Activated CD8-positive, alpha-beta T cell treated with anti-CD3 and anti-CD28 coated beads, Interleukin-2, amount 10 ng/mL, durations not matched to agents 7 days and 5 days (primary cell): ENCODE measurements at places on chromosomes 16 and 17.

DNA sequence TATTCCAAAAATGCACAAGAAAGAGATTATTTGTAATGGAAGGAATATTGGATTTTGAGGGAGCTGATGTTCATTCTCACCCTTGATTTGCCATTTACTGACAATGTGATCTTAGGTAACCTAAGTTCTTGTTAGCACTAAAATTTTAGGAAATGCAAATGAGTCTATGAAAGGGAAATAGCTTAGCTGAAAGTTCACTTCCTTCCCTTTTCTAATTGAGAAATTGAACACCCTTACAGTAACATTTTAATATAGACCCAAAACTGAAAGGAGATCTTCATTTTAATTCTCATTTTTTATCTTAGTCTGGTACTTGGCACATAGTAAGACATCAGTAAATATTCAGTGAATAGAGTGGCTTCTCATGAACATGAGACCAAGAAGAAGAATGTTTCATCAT lies 10.9 kb upstream of the WSB1 start:
- H3K27ac ChIP-seq, result no peak overlapping the region
- H3K27me3 ChIP-seq, result peaks cover 7% of the 10 kb centered on the region
- no peak overlapping the region for H3K4me3 ChIP-seq
- no peaks in the 10 kb centered on the region for H3K36me3 ChIP-seq
- H3K4me1 ChIP-seq, result peaks cover 4% of the 10 kb centered on the region
- no peak for DNase-seq

GRCh38 chr17:38463451-38463858 lies 35.2 kb downstream of the ARHGAP23 start:
- no peaks in the 10 kb centered on the region for H3K4me1 ChIP-seq
- peaks cover 3% of the 10 kb centered on the region for H3K27me3 ChIP-seq
- H3K4me3 ChIP-seq, result no peak overlapping the region
- DNase-seq, result no peak

DNA sequence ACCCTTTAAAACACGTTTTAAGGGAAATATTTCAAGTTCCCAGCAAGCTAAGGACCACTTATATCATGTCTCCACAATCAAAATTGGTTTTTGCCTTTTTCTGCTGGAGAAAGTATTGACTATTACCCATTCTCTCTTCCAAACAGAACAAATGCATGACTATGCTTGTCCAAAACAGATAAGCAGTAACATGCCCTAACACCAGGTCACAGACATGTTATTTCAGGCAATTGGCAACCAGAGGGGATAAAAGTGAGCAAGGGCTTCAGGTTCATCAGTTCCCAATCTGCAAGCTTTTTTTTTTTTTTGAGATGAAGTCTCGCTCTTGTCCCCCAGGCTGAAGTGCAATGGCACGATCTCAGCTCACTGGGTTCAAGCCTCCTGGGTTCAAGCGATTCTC lies 15.0 kb downstream of the SKA2 start:
- H3K27me3 ChIP-seq, result no peaks in the 10 kb centered on the region
- H3K36me3 ChIP-seq, result peaks cover 19% of the 10 kb centered on the region
- peaks cover 2% of the 10 kb centered on the region for H3K4me1 ChIP-seq

DNA sequence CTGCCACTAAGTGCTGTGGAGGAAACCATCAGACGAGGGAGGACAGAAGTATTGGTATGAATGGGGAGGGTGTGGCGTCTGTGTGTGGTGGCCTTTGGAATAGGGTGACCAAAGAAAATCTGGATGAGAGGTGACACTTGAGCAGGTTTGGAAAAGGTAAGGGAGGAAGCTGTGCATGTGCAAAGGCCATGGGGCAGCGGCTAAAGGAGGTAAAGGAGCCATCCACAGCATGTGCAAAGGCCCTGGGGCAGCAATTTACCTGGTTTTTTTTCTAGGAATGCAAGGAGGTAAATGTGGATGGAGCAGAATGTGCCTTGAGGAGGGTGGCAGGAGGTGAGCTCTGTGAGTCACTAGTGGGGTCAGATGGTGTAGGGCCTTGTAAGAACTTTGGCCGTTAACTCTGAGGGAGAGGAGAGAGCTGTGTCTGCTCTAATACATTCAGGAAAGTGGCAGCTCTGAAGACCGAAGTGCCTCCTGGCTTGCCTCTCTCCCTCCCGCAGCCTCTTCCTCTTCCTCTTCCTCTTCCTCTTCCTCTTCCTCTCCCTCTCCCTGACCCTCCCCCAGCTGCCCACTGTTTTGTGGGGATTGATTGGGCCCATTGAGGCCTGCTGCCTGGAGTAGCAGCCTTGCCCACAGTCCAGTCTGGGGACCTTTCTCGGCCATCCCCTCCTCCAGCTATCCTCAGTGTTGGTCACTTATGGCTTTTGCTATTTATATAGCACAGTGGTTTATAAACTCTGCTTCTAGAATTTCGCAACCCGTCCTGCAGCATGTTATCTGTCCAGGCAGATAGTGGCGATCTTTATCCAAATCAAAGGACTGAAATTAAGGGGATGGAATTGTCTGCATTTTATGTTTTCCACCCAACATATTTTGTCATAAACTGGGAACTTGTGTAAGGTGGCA lies 38.7 kb downstream of the CMIP start:
- H3K4me1 ChIP-seq, result peaks cover 82% of the 10 kb centered on the region
- peak overlapping the region; percentile 53 for H3K27ac ChIP-seq
- H3K27me3 ChIP-seq, result no peaks in the 10 kb centered on the region
- no peak overlapping the region for H3K4me3 ChIP-seq
- H3K36me3 ChIP-seq, result peaks cover 38% of the 10 kb centered on the region
- no peak for DNase-seq

GRCh38 chr16:20707461-20707860 lies 10.0 kb upstream of the ACSM1 start:
- no peak overlapping the region for H3K4me3 ChIP-seq
- no peak overlapping the region for H3K27ac ChIP-seq
- no peaks in the 10 kb centered on the region for H3K27me3 ChIP-seq
- no peaks in the 10 kb centered on the region for H3K4me1 ChIP-seq
- H3K36me3 ChIP-seq, result no peaks in the 10 kb centered on the region

- peak overlapping the region; percentile 19 for H3K27ac ChIP-seq
- H3K27me3 ChIP-seq, result no peaks in the 10 kb centered on the region
- peaks cover 9% of the 10 kb centered on the region for H3K4me1 ChIP-seq
- peak overlapping the region; percentile 49 for H3K4me3 ChIP-seq
- DNase-seq, result peak; percentile 33
These were observed 82.2 kb downstream of the TNRC6C start for GRCh38 chr17:78040440-78041385.
